ENCODE measurements at places on chromosomes 4 and X.
A peak's percentile ranks its signal among the peaks of the same experiment; 100 is the strongest.

- DNase-seq = no peak
Measured at GRCh38 chrX:989959-990510, 222.4 kb downstream of the CRLF2 start.

- DNase-seq = peak; percentile 61
Measured at GRCh38 chr4:7197910-7198309, 5.6 kb downstream of the SORCS2 start.

GRCh38 chr4:123530357-123530756 lies 133.8 kb downstream of the SPRY1 start:
- DNase-seq = no peak

DNA sequence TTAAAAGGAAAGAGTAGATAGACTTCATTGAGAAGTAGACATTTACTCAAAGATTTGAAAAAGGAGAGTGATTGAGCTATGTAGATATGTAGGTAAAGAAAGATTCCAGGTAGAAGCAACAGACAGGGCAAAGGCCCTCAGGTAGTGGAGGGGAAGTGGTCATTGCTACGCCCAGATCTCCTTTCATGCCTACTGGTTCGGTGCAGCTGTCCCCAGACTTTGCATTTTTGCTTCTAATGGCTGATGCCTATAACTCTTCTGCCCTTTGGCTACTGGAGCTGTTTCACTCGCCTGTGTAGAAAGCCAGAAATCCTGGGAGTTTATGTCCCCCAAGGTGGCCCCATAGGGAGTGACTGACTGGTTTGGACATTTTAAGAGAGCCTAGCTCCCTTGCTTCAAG lies 16.9 kb upstream of the ARMCX2 start:
- DNase-seq = no peak

DNA sequence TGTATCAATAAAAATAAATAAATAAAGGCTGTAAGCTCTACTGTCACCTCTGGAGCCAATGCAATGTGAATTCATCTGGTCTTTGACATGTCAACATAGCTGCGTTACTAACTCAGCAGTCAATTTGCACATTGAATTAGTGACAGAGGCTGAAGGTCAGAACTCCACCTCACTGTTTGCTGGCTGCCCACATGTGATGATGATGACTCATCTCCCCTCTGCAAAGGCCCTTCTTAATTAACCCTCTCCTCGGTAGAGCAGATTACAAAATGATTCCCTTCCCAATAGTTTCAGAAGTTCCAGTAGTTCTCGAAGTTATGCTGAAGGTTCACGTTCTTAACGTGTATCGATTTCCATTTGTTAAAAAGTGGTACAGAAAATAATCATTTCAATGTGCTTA lies 1626.0 kb upstream of the TENM3 start:
- no peak for DNase-seq

DNA sequence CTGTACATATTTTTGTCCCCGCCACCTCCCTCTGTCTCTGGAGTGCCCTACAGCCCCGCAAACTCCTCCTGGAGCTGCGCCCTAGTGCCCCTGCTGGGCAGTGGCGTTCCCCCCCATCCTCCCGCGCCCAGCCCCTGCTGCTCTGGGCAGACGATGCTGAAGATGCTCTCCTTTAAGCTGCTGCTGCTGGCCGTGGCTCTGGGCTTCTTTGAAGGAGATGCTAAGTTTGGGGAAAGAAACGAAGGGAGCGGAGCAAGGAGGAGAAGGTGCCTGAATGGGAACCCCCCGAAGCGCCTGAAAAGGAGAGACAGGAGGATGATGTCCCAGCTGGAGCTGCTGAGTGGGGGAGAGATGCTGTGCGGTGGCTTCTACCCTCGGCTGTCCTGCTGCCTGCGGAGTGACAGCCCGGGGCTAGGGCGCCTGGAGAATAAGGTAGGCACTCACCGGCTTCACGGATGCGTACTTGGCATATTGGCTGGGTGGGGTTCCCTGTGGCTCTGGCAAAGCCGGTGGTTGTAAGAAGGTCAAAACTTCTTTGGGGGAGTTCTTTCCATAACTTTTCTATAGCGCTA lies 653 bp downstream of the HHIP start:
- peak; percentile 70 for DNase-seq

GRCh38 chr4:37157476-37158167 lies 86.9 kb upstream of the NWD2 start:
- DNase-seq = no peak

GRCh38 chrX:17021851-17022604 lies 75.6 kb downstream of the REPS2 start:
- no peak for DNase-seq

DNA sequence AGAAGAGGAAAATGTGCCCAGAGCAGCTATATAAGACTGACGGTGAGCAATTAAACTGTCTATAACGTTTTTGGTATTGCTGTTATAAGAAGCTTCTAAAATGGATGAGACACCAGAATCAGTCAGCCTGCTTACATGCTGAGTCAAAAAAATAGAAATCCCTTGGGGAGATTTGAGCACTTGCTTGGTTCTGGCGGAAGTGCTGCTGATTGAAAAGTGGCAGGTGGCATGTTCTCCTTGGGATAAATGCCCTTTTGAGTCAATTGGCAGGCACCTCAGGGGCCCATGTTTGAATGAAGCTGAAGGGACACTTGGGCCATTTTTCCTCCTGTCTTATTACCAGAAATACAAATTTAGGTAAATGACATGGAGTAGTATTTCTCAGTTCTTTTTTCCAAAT lies 148.7 kb downstream of the PTCHD1 start:
- DNase-seq = no peak

DNA sequence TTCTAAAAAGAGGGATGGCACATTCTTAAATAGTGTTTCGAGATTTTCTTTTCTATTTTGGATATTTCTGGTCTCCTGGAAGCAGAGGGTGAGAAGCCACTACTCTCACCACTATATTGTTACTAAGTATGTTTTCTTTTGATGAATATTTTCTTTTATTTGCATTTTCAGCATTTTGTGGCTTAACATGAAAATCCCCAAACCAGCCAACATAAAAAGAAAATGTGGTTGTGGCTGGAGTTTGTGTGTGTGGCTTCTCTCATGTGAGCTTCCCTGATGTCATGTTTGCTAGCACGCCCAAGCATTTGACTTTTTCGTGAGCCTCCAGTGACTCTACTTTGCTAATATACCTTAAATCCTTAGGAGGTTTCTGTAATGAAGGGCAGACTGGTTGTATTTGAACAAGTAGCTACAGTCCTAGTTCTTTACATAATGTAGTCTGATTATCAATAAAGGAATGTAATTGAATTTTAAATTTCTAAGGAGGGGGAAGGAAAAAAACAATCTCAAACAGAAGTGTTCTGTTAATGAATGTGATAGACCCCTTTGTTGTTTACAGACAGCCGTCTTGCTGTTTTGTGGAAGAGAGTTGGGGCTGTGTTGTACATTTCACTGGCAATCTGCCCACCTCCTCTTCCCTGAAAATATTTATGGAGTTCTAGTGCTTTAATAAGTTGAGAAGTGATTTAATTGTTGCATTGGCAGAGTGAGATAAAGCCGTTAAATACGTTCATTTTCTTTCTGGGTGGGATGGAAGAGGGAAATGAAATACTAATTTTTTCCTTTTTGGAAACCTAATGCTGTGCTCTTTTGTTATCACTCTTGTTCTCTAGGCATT lies 114.6 kb downstream of the ARHGAP10 start:
- no peak for DNase-seq

GRCh38 chr4:152528060-152528459 lies 7.8 kb downstream of the FBXW7 start:
- DNase-seq = no peak

DNA sequence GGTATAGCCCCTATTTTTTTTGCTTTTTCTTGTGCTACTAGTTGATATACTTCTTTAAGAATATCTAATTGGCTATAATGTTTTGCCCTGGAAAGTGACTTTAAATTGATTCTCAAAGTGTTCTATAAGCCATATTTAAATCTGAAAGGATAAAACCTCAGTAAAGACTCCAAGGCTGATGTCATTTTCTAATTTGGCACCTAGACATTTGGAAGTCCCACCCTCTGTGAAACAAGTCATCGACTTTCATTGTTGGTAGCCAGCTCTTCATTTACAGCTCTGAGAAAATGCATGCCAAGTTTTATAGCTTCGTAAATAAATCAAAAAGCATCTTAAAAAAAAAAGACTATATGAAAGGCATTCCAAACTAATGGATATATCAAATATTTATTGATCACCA lies 18.0 kb upstream of the STAG2 start:
- DNase-seq = no peak

DNA sequence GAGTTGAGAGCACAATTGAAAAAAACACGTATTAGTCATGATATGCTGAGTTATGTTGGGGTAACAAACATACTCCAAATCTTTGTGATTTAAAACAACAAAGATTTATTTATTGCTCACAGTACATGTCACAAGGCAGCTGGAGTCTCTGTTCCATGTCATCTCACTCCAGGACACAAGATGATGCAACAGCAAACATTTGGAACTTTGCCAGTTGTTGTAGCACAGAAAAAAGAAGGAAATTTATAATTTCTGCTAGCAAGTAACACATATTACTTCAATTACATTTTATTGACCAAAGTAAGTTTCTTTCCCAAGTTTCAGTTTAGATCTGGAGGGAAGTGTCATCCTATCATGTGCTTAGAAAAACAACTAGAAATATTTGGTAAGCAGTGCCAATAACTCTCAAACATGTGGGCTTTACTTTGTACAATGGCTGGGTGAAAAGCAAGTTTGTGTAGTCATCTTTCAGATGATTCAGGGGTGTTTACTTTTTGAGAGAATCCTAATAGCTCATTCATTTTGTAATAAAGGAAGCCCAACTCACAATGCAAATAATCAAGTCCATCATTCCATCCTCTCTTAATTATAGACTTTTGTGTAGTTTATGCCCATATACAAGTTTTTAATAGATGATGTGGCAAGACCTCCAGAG lies 452.3 kb downstream of the ZIC3 start:
- no peak for DNase-seq

DNA sequence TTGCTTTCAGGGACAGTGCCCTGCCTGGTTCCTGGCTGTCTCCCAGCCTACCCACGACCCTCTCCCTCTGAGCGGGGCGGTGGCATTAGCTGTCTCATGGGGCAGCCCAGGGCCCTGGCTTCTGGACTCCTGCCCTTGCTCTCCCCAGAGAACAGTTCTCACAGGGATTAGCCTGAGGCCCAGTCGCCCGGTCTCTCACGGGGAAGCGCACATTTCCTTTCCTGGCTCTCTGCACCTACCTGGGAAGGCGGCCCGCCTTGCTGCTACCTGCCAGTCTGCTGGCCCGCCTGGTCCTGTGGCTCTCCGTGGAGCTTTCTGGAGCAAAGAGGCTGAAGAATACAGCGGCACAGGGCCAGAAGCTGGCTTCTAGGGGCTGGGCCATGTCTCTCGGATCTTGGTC lies 128.4 kb downstream of the FHDC1 start:
- DNase-seq = no peak

GRCh38 chrX:133550665-133551485 lies 135.6 kb upstream of the GPC4 start:
- DNase-seq = no peak

DNA sequence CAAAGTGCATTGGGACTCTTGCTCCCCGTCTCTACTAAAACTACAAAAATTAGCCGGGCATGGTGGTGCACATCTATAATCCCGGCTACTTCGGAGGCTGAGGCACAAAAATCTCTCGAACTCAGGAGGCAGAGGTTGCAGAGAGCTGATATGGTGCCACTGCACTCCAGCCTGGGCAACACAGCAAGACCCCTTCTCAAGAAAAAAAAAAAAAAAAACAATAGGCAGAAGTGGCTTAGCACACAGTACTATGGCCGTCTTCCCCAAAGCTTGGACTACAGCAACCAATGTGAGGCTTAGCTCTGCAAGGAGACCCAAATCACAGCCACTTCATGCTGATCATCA lies 162.8 kb upstream of the PRDX4 start:
- no peak for DNase-seq

DNA sequence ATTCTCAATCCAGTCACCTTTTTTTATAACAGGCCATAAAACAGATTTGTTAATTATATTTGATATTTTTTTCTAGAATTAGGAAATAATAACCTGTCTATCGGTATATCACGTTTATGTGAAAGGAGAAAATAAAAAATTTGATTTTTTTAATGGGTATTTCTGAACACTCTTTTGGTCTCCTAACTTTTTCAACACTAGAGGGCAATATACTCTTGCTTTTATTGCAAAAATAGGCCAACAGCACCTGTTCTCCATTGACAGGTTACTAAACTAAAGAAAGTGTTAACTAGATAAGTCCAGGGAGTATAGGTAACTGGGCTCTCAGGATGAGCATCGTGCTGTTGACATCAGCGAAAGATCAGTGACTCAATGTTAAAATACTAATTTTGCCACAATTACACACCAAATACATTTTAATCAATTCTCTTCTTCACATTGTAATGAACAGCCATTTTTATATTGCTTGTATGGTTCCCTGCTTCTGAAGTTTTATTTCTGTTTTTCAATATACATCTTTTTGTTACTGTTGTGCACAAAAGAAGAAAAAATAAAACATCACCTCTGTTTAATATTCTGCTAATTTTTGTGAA lies 22.8 kb downstream of the NDST4 start:
- no peak for DNase-seq

GRCh38 chr4:139028191-139028661 lies 12.6 kb downstream of the NOCT start:
- DNase-seq = no peak

DNA sequence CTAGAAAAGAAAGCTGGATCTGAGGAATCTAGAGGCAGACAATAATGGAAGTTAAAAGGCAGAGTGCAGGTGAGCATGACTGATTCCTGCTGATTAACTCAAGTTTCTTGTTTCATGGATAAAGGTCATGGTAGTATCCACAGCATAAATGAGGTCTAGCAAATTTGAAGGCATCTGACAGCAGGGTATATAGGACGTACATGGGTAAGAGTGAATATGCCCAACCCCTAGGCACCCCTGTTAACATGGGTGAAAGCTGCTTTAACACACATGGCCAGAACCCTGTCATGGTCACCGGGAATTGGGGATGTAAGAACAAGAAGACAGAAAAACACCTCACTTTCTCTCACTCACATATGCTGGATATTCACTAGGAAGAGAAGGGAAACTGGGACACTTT lies 25.0 kb downstream of the NLRP2B start:
- DNase-seq = no peak

DNA sequence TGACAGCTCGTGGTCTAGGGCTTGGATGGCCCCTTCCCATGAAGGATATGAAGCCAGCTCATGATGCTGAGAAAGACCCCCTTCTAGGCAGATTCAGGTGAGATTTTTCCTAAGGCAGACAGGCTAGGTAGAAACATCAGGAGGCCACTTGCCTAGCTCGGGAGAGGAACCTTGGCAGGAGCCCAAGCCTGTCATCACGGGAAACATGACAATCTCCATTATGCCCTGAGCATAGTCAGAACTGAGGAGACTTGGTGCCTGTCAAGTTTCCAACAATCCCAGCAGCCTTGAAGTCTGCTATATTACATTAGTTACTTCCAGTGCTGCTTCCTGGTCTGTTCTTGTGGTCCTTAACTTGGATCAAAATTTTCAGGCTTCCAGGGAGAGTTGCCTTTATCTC lies 18.7 kb upstream of the WDR1 start:
- DNase-seq = no peak

GRCh38 chrX:68723491-68724155 lies 76.2 kb downstream of the STARD8 start:
- DNase-seq = no peak

- DNase-seq = no peak
Measured at GRCh38 chr4:153258750-153259149, 54.5 kb downstream of the TRIM2 start.

- DNase-seq = no peak
Measured at GRCh38 chr4:20592663-20593062, 107.6 kb upstream of the PACRGL start.

Measured in left forelimb (tissue), 1 donor.